ENCODE measurements at places on chromosomes 6 and 20.

- no peak for DNase-seq
These were observed 439.1 kb upstream of the NOX3 start for GRCh38 chr6:155894758-155895157.

DNA sequence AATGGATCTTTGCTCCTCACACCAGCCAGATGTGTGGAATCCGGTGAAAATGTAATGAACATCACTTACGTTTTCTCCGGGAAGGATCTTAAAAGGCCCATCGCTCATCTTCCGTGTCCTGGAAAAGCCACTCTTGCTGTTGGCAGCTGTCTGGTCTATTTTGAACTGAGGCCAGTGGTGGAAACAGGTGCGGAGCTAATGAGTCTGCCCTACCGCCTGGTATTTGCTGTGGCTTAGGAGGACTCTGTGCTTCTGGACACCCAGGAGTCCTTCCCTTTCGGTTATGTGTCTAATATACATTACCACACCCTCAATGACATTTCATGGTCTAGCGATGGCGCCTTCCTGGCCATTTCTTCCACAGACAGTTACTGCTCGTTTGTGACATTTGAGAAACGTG lies 264.2 kb upstream of the PREP start:
- no peak for DNase-seq

DNA sequence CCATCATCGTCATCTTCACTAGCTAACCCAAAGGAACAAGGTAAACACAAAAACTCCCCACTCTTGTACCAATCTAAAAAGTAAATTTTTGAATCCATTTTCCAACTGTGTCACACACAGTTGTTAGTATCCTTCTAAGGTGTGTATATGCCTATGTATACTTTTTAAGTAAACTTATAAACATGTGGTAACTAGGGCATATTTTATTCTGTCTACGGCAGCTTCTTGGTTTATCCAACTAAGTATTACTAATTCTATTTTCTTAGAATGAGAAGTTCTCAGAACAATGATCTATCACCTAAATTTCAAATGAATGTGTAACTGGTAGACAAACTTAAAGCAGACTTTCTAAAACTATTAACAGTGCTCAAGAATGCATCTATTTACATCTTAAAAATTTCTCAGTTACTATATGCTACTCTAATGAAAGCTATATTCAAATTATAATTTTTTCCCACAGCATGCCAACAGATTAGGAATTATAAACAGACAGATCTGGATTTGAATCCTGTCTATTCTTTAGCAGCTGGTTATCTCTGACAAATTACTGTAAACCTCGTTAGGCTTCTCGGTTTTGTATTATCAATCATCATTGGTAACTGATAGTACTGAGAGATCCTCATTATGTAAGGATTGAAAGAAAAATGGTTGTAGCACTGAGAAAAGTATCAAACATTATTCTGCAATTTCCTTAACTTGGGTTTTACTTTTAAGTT lies 1.8 kb upstream of the PLN start:
- DNase-seq, result no peak

- no peak for DNase-seq
These were observed 220.8 kb upstream of the THEMIS start for GRCh38 chr6:128121610-128122009.

DNA sequence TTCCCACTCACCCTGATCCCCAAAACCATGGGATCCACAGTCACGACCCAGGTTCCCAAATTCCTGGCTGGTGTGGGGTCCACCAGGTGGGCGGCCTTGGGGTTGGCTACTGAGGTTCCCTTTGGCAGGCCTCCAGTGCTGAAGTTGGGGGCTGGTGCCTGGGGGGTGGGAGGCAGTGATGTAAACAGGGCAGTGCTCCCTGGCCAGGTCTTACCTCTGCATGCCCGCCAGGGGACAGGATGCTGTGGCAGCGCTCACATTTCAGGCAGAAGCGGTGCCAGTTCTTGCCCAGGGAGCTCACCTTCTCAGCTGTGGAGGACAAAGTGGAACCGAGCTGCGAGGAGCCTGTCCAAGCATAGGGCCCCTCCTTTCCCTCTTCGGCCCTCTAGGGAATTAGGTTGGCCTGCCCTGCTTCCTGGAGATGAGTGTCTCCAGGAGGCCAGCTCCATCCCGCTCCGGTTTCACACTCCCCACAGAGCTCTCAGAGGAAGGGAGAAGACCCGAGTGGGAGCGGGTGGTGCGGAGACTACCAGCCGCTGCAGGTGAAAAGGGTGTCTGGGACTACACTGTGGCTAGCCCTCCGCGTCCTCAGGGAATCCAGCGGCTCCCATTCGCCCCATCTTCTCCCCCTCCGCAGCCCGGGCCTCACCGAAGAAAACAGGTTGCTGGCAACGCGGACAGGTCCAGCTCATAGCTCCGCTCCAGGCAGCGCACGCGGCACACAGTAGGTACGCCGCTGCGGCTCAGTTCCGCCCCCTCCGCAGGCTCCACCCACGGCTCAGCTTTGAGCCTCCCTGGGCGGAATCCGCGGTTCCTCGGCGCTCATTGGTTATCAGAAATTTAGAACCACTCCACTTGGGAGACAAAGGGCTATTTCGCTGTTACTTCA lies at the start of gene CRIP3:
TSS of gene CRIP3 (minus strand) at position 726 of the 889 bp plus-strand sequence. CDS start at position 692, 34 bp downstream.
- no peak for DNase-seq

GRCh38 chr6:110326057-110326456 lies 32.1 kb downstream of the METTL24 start:
- DNase-seq, result no peak

GRCh38 chr6:10613723-10614122 lies 80.7 kb downstream of the C6orf52 start:
- no peak for DNase-seq

DNA sequence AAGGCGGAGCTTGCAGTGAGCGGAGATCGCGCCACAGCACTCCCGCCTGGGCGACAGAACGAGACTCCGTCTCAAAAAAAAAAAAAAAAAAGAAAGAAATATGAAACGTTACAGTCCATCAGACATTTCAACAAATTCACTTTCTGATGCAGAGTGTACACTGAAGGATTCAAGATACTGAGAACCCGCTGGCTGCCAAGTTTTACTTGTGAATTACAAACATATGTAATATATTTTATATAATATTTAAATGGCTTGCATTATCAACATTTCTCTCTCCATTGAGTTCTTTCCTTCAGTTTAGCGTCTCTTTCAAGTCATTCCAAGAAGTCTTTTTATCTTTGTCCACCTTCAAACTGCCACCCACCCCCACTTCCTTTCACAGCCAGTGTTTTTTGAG lies 240.9 kb upstream of the RNF217 start:
- no peak for DNase-seq

- DNase-seq, result no peak
These were observed 195.5 kb downstream of the MAFB start for GRCh38 chr20:40493549-40493948.

DNA sequence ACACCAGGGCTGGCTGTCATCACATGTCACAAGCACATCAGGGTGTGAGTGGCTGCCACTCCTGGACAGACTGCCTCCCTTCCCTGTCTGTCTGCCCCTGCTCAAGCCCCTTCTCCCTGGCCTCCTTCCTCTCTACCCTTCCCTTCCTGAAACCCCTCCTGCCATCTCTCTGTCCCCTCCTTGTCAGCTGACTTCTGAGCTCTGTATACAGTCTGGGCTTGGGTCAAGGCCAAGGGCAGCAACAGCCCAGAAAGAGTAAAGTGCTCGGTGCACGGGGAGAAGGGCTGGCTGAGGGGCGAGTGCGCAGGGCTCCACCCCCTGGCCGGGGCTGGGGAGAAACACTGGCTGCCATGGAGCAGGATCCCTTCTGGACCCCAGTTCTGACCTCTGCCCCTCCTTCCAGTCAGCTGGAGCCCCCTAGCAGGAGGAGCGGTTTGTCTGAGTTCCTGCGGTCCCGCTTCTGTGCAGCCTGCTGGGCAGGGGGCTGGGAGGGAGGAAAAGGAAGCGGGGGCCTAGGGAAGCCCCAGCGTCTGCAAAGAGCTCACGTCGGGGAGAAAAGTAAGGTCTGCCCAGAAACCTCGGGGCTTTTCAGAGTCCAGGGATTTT lies 2.0 kb downstream of the LKAAEAR1 start:
- no peak for DNase-seq

DNA sequence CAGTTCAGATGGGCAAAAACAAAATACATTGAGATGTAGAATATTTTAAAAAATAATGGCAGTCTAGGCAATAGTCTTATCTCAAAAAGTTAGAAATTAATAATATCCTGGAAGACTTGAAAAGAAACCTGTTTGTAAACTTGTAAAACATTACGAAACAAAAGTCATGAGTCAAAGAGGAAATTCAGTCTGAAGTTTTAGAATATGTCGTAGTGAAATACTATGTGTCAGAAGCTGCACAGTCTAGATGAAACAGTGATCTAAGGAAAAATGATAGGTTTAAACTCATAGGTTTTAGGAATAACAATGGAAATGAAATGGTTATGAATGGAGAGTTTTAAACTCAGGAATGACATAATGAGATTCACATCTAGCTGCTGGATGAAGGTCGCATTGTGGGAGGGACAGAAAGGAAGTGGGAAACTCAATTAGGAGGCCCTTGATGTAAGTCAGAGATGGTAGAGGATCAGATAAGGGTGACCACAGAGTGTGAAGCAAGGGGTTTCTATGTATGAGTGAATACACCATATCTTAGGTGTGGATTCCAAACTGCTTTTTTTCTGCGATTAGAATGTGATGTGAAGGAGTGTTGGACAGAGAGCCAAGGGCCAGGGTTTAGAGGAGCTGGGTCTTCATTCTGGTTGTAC lies 2.8 kb downstream of the SNRPB2 start:
- no peak for DNase-seq

Data from globus pallidus (tissue), 1 donor.